ENCODE measurements at places on chromosomes 12 and 14. TPM values are rescaled to one million over a fixed set of nuclear protein-coding genes. Genes with fewer than 3 reads are reported as not detected.

GRCh38 chr12:86788661-86789060 is 532.5 kb upstream of the MGAT4C start:
- H3K4me3 ChIP-seq = no peak overlapping the region
- no peaks in the 10 kb centered on the region for H3K36me3 ChIP-seq
- no peaks in the 10 kb centered on the region for H3K4me1 ChIP-seq

GRCh38 chr14:38316922-38317321 is 61.0 kb upstream of the CLEC14A start:
- H3K4me1 ChIP-seq = no peaks in the 10 kb centered on the region
- H3K27me3 ChIP-seq = no peaks in the 10 kb centered on the region
- no peaks in the 10 kb centered on the region for H3K36me3 ChIP-seq
- DNase-seq = no peak
- no peak overlapping the region for H3K27ac ChIP-seq

SLC6A15 gene
- total RNA-seq = 0.49 TPM

GRCh38 chr14:95906591-95906990 is 30.0 kb downstream of the TUNAR start:
- H3K4me3 ChIP-seq = no peak overlapping the region
- H3K4me1 ChIP-seq = peaks cover 17% of the 10 kb centered on the region
- DNase-seq = no peak
- H3K36me3 ChIP-seq = no peaks in the 10 kb centered on the region
- H3K27me3 ChIP-seq = no peaks in the 10 kb centered on the region

TMEM119 gene
- total RNA-seq = 0.48 TPM

- DNase-seq = no peak
- no peaks in the 10 kb centered on the region for H3K27me3 ChIP-seq
- H3K4me1 ChIP-seq = no peaks in the 10 kb centered on the region
- H3K27ac ChIP-seq = no peak overlapping the region
Observed at GRCh38 chr12:61870658-61871484, 389.3 kb upstream of the USP15 start.

KERA gene
- total RNA-seq = not detected

GRCh38 chr12:91778091-91778832 is 367.4 kb downstream of the BTG1 start:
- peaks cover 10% of the 10 kb centered on the region for H3K4me1 ChIP-seq
- H3K4me3 ChIP-seq = no peak overlapping the region
- no peak for DNase-seq
- no peaks in the 10 kb centered on the region for H3K36me3 ChIP-seq
